ENCODE measurements at places on chromosomes 5 and 9. TPM values are rescaled to one million over a fixed set of nuclear protein-coding genes. Genes with fewer than 3 reads are reported as not detected.

DNA sequence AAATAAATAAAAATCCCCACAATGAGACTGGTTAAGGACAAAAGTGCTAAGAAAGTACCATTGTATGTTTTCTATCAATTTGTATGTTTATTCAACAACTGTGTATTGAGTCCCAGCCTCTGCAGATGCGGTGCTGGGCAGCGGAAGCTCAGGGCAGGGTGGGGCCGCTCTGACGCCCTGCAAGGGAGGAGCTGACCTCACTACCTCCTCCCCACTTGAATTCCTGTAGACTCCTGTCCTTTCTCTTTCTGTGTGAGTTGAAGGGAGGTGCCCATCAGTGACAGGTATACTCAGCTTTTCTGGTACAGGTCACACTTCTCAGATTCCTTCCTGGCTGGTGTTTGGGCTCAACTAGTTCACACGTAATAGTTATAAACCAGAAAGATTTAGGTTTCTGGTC is 27.0 kb downstream of the ANGPTL2 start:
- no peak for DNase-seq
- no peaks in the 10 kb centered on the region for H3K36me3 ChIP-seq
- no peak overlapping the region for H3K27ac ChIP-seq
- H3K4me1 ChIP-seq, result peaks cover 17% of the 10 kb centered on the region

DNA sequence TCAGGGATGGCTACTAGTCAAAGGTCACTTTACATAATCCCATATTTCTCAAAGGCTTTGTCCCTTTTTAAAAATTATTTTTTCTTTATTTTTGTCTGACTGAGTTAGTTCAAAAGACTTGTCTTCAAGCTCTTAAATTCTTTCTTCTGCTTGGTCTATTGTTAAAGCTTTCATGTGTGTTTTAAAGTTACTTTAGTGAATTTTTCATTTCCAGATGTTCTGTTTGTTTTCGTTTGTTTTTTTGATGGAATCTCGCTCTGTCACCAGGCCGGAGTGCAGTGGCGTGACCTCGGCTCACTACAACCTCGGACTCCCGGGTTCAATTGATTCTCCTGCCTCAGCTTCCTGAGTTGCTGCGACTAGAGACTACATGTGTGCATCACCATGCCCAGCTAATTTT is 55.0 kb upstream of the SNCAIP start:
- DNase-seq, result no peak
- H3K4me1 ChIP-seq, result no peaks in the 10 kb centered on the region

- H3K27ac ChIP-seq, result no peak overlapping the region
- H3K36me3 ChIP-seq, result no peaks in the 10 kb centered on the region
- H3K4me3 ChIP-seq, result no peak overlapping the region
- H3K27me3 ChIP-seq, result no peaks in the 10 kb centered on the region
- no peaks in the 10 kb centered on the region for H3K4me1 ChIP-seq
- no peak for DNase-seq
Measured at GRCh38 chr5:178661836-178662540, 35.1 kb upstream of the CLK4 start.

DNA sequence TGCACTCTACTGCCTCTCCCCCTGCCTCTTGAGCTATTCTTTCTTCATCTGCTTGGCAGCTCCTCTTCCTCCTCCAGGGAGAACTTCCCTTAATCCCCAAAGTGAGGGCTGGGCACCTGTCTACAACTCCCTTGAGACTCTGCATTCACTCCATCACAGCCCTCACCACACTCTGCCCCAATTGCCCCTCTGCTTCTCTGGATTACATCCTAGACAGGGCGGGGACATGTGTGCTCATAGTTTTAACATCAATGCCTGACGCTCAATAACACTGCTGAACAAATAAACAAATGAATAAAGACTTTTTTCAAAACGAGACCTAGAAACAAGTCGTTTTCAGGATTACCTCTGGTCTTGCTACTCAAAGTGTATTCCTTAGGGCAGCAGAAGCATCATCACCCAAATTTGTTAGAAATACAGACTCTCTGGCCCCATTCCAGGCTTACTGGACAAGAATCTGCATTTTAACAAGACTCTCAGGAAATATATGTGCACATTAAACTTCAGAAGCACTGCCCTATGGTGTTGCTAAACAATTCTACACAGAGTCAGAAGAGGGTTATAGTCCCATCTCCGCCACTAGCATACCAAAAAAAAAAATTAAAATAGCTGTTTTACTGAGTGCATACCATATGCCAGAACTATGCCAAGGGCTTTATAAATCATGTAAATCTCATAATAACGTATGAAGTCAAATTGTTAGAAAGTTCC is 115.6 kb downstream of the CDK5RAP2 start:
- DNase-seq, result no peak
- H3K36me3 ChIP-seq, result peaks cover 90% of the 10 kb centered on the region
- H3K27me3 ChIP-seq, result no peaks in the 10 kb centered on the region
- no peak overlapping the region for H3K4me3 ChIP-seq
- H3K27ac ChIP-seq, result no peak overlapping the region

The SLC6A18 gene
- total RNA-seq, result not detected

DNA sequence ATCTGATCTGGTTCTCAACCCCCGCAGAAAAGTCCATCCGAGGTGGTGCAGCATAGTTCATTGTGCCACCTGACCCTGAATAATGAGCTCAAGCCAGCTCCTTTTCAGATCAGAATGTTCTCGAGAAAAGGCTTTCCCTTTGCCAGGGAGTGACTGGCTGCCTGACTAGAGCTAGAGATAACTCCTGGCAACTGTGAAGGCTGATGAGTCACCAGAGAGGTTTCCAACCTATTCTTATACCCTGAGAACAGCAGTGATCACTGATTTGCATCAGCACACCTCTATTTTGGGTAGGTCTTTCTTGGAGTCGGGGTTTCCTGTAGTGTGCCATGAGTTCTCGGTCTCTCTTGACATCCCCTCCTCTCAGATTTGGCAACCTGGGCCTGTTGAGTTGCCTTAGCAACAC is 127.9 kb downstream of the PIK3R1 start:
- H3K4me1 ChIP-seq, result peaks cover 9% of the 10 kb centered on the region
- H3K27me3 ChIP-seq, result no peaks in the 10 kb centered on the region
- DNase-seq, result no peak
- H3K4me3 ChIP-seq, result no peak overlapping the region
- H3K36me3 ChIP-seq, result no peaks in the 10 kb centered on the region

The EXOSC2 gene
- 26.5 TPM for total RNA-seq

The GABRA6 gene
- not detected for total RNA-seq

- no peaks in the 10 kb centered on the region for H3K36me3 ChIP-seq
- no peak for DNase-seq
- H3K27me3 ChIP-seq, result peaks cover 98% of the 10 kb centered on the region
- no peak overlapping the region for H3K4me3 ChIP-seq
Measured at GRCh38 chr9:133657120-133657661, 21.0 kb downstream of the DBH start.

The BTNL8 gene
- total RNA-seq, result not detected

DNA sequence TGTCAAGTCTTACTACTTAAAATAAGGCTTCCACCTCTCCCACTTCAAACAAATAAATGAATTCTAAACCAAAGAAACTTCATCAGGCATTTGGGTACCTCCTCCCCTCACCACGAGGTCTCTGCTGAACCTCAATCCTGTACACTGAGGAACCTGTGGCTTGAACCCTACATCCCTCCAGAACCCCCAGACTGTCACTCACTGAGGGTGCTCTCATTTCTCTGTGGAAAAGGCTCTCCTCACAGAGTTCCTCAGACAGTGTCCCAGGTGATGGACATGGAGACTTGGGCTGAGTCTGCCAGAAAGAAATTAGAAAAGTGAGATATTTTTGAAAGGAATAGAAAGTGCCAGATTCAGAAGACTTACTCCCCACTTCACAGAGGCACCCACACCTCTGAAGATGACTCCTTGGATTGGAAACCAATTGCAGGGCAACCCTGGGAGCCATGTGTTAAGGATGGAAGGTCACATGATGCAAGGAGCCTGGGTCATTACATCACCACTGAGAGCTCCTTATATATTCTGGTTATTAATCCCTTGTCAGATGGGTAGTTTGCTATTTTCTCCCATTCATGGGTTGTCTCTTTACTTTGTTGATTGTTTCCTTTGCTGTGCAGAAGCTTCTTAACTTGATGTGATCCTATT is 19.8 kb downstream of the MLANA start:
- peaks cover 31% of the 10 kb centered on the region for H3K36me3 ChIP-seq
- H3K27me3 ChIP-seq, result no peaks in the 10 kb centered on the region
- DNase-seq, result no peak
- H3K4me1 ChIP-seq, result no peaks in the 10 kb centered on the region

GRCh38 chr5:91849069-91849468 is 466.0 kb upstream of the ARRDC3 start:
- no peak for DNase-seq
- H3K27ac ChIP-seq, result no peak overlapping the region
- H3K4me3 ChIP-seq, result no peak overlapping the region
- H3K36me3 ChIP-seq, result no peaks in the 10 kb centered on the region
